Endodermal cell (in vitro differentiated cells): ENCODE measurements at places on chromosomes 1 and 21. TPM values are rescaled to one million over a fixed set of nuclear protein-coding genes. Genes with fewer than 3 reads are reported as not detected.

Gene S100A16
- 149 to 194 TPM (median 161 TPM) in 3 replicates for total RNA-seq

Gene FALEC
- 1.6 TPM in 1 of 3 replicates, not detected in the others for total RNA-seq

Gene ARPC5
- total RNA-seq = 42.0 to 78.7 TPM (median 74.7 TPM) in 3 replicates

Gene PLEKHA6
- total RNA-seq = 36.2 and 37.0 TPM in 2 replicates

Gene LAMB3
- 0.53 and 0.59 TPM in 2 replicates for total RNA-seq

Gene DISP1
- total RNA-seq = 7.5 to 9.9 TPM (median 8.4 TPM) in 3 replicates

Gene GLMN
- total RNA-seq = 25.3 to 27.7 TPM (median 27.3 TPM) in 3 replicates

Gene KRTAP19-4
- total RNA-seq = not detected in 3 replicates

Gene FCGR3B
- not detected in 3 replicates for total RNA-seq

Gene SMCP
- total RNA-seq = not detected in 2 replicates

Gene HENMT1
- total RNA-seq = 1.7 to 5.0 TPM (median 4.3 TPM) in 3 replicates

Gene RGS18
- total RNA-seq = not detected in 2 replicates

Gene C1orf56
- total RNA-seq = 3.3 to 6.6 TPM (median 5.9 TPM) in 3 replicates

Gene UTS2
- total RNA-seq = not detected in 2 replicates

- peak; percentile 81 for DNase-seq
Measured at GRCh38 chr1:22607154-22607553, 29.3 kb upstream of the C1QA start.

GRCh38 chr1:77583483-77583882, 99.0 kb downstream of the ZZZ3 start:
- no peak for DNase-seq

DNA sequence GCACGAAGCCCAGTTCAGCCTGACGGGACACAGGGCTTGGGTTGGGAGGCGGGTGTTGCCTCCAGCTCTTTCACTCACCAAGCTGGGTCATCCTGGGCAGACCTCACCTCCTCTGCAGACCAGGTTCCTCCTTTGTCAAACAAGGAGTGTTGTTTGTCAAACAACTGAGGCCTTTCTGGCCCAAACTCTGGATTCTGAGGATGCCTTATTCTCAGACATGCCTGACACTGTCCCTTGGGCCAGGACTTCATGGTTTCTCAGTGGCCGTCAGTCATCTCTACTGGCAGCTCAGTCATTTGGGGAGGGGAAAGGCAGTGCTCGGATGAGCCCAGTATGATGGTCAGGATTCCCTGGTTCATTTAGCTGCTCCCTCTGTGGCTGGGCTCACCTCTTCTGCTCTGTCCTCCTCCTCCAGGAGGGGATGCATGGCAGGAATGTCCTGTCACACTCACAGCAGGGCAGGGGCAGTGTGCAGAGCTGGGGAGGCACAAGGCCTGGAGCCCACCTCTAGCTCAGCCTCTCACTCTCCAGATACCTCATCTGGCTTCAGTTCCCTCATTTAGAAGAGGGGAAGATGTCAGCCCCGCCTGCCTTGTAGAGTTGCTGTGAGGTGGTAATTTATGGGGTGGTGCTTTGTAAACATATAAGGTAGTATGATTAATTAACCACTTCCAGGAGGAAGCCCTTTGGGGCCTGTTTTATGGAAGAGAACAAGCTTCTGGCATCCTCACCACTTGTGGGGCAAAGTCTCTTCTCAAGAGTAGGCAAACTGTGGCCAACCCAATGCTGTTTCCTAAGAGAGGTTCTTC, 20.6 kb downstream of the SLC2A1 start:
- DNase-seq = peak; percentile 65

DNA sequence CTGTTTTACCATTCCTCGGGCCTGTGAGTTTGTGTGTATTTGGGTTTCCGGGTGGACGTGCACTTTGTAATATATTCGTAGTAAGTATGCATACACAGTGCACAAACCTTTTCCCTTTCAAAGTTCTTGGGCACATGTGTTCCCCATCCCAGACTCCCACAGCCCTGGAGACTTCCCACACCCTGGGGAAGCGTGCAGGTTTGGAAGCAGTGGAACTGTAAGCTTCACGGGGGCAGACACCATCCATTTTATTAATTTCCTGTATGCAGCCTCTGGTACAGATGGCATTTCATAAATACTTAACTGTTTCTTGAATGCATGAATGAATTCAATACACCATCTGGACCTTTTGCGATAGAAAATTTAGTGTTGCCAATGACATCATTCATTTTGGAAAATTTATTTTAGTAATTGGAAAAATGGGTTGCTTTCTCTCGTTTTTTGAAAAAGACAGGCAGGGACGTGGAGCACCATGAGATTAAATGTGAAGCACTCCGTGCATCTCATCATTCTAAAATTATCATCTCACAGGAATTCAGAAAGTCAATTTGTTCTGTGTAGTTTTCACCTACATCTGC, 10.8 kb downstream of the ETS2 start:
- no peak for DNase-seq

DNA sequence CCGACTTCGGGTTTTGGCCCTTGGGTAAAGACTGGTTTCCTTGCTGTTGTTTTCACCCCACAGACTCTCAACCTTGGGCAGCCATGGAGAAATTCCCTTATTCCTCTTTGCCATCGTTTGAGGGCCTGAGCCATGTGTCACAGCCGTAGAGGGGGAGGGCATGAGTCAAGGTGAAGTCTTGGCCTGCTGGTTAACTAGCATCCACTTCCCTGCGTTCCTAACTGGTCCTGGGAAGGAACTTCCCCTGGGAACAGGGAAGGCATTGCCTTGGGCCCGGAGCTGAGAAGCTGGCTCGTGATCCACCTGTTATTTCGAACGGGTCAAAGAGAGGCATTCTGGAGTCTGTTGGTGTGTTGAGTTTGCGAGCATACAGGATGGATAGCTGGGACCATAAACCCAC, 464.9 kb downstream of the CAMTA1 start:
- no peak for DNase-seq

- DNase-seq = no peak
Measured at GRCh38 chr1:228084325-228084724, 1.8 kb downstream of the ARF1 start.

DNA sequence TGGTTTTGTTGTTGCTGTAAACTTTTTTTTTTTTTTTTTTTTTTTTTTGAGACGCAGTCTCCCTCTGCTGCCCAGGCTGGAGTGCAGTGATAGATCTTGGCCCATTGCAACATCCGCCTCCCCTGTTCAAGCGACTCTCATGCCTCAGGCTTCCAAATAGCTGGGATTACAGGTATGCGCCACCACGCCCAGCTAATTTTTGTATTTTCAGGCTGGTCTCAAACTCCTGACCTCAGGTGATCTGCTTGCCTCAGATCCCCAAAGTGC, 78.9 kb upstream of the SLC45A1 start:
- DNase-seq = no peak

- no peak for DNase-seq
Measured at GRCh38 chr1:207366022-207366421, 44.5 kb downstream of the CD55 start.

GRCh38 chr1:76343356-76343755, 268.8 kb downstream of the ST6GALNAC3 start:
- DNase-seq = no peak

DNA sequence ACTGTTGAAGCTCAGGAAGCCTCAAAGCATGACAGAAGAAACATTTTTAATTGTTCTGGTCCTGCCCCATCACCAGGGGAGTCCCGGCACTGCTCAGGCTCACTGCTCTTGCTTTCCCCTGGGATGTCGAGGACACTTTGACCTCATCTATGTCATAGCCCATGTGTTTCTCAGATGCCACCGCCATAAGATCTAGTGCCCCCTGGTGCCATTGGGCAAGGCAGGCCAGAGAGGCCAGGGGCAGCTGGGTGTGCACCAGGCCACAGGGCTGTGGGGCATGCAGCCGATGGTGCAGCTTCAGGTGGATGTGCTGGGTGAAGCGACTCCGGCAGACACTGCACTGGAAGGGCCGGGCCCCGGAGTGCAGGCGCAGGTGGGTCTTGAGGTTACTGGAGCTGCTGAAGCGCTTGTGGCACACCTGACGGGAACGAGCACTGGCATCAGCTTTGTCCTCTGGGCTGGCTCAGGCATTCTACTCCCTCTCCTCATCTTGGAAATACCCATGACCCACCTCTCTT, 7.7 kb upstream of the CRYBG2 start:
- no peak for DNase-seq

- DNase-seq = no peak
Measured at GRCh38 chr1:192707978-192708547, 72.1 kb downstream of the RGS13 start.

DNA sequence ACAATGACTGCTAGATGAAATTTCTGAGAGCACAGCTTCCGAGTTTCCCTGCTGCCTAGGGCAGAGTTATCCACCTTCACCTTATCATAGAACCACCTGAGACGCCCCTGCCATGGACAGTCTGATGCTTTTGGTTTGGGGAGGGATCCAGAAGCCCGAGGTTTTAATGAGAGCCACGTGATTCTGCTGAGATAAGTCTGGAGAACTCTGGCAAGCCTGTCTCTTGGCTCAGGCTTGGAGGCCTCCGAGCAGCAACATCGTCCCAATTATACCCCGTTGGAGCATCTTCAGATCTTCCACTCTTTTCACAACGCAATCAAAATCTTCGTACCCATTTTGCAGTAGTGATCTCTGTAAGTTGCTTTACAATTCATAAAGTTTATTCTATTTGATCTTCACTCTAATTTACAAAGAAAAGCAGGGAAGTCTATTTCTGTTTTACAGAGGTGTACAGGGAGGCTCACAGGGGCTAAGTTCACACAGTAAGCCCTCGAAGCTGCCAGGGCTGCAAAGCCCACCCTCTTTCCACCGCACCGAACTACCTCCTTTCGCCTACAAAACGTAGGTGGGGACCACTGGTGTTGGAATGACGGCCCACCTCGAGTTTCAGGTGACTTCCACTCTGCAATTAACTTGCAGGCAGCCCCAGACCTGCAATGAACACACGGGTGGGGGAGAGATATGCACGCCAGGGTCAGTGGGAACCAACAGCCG, 513 bp upstream of the HHAT start:
- no peak for DNase-seq

DNA sequence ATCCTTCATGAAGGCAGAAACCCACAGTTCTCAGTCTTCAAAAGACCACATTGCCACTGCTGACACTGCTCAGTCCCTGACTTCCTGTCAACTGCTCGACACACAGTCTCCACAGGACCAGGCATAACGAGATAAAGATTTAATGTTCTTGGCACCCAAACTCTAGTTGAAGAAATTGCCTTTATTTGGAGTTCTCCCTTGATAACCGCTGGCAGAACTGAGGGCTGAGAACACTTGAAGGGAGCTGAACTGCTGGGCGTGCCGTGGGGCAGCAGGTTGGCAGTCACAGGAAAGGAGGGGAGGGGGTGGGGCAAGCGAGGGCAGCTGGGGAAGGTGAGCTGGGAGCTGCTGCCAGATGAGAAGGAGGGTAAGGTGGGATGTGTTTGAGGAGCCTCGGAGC, 15.9 kb downstream of the HENMT1 start:
- peak; percentile 50 for DNase-seq

DNA sequence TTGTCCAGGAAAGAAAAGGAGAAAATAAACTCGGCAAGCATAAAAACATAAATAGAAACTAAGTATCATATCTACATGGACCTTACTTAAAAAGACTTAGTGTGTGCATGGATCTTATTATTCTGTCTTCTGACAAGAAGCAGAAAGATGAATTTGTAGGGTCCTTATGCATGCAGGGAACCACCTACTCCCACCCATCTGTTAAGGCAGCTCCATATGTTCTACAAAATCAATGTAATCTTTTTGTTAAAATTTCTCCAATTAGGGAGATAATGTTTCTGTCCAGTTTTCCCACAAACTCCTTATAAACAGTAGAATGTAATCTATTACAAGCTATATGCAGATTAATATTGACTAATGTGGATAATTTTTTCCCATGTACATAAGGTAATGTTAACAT, 13.9 kb upstream of the PTPN14 start:
- no peak for DNase-seq

DNA sequence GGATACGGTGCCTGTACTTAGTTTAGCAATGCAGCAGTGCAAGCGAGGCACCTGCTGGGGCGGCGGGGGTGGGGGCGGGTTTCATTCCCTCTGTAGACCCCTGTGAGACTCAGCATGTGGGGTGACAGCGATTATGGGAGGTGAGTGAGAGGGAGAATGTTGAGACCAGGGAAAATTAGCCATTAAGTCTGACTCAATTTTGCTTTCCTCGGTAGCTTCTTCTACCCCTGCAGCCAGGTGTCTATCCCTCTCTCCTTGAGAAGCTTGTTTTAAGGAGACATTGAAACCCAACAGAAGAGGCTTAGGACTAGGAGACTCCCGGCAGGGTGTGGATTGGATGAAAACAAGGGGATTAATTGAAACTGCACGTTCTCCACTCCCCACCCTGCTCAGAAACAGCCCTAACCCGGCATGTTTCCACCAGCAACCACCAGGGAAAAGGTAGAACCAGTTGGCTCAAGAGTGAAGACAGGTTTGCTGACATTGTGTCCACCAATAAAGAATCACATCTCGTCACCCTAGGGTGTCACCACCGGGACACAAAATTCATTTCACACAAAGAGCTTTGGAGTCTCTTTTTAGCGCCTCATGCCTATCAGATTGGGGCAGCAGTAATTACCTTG, 20.6 kb upstream of the ATF3 start:
- DNase-seq = peak; percentile 55

- peak; percentile 66 for DNase-seq
Measured at GRCh38 chr1:53687901-53688300, 51.1 kb downstream of the GLIS1 start.

DNA sequence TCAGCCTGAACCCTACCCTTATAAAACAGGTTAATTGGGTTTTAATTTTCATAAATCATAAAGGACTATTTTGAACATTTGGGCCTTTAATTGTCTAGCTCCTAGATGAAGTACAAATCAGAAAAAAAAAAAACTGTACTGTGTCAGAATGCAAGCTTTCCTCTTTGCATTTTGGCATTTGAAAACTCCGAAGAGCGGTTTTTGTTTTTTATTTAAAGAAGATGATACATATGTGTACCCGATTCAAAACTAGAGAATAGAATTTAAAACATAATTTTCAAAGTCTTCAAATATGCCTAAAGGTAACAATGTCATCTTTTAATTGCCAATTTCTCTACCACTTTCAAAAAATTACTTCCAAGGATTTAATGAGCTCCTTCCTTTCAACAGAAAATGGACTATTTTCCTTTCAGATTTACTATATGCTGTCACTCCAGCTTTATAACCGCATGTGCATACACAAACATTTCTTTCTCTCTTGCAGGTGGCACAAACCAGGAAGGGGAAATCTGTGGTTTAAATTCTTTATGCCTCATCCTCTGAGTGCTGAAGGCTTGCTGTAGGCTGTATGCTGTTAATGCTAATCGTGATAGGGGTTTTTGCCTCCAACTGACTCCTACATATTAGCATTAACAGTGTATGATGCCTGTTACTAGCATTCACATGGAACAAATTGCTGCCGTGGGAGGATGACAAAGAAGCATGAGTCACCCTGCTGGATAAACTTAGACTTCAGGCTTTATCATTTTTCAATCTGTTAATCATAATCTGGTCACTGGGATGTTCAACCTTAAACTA, 33.7 kb downstream of the MRPL39 start:
- DNase-seq = no peak

DNA sequence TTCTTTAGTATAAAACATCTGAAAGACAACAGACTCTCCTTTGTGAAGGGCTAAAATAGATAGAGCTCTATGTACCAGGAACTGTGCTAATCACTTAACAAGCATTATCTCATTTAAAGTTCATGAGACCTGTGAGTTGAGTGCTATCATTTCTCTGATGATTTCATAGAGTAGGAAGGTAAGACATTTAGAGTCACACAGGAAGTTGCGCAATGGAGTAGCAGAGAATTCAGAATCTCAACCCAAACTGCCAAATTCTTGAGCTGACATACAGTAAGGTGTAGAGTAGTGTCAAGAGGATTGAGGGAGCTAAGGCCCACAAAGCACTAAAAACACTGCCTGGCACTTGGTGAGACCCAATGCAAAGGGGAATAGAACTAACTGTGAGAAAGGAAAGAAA, 384.3 kb downstream of the NTNG1 start:
- DNase-seq = no peak

- DNase-seq = no peak
Measured at GRCh38 chr1:169509354-169509753, 23.6 kb upstream of the SLC19A2 start.

GRCh38 chr1:176183618-176184017, 23.5 kb downstream of the COP1 start:
- DNase-seq = no peak
